ENCODE measurements at places on chromosomes 2 and 18.

DNA sequence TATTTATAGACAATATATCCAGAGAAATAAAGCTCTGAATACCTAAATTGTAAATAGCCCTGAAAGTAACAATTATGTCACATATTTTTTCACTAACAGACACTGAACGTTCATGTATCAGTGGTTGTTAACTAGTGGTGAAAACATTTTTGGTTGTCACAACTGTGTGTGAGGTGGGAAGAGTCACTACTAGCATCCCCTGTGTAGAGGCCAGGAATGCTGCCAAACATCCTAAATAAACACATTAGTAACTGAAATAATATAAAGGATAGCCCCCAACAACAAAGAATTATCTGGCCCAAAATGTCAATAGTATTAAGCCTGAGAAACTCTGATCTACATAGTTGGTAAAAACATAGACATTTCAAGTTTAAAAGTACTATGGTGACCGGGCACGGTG, 64.5 kb downstream of the ROCK1 start:
- no peak for DNase-seq

DNA sequence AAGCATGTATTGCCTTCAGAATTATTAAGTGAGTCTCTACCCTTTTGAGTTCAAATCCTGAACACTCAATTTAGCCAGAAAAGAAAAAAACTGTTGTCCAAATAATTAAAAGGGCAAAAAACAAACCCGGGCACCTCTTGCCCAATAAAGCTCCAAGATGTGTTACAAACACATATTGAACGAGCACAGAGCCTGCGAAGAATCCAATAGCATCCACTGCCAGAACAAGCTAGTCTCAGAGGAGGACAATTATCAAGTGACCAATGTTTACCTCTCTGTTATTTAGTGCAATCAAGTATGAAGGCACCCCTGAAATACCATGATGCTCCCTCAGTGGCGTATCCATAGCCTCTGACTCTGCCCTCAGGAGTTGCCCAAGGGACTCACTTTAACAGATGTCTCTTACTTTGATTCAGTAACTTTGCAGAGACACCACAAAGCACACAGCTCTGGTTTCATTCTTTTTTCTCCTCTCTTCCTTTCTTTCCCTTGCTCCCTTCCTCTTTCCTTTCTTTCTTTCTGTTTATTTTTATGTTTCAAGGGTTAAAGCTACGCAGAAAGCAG, 93.5 kb upstream of the SPATS2L start:
- no peak for DNase-seq

GRCh38 chr2:181052523-181052891, 72.1 kb downstream of the UBE2E3 start:
- DNase-seq: no peak

DNA sequence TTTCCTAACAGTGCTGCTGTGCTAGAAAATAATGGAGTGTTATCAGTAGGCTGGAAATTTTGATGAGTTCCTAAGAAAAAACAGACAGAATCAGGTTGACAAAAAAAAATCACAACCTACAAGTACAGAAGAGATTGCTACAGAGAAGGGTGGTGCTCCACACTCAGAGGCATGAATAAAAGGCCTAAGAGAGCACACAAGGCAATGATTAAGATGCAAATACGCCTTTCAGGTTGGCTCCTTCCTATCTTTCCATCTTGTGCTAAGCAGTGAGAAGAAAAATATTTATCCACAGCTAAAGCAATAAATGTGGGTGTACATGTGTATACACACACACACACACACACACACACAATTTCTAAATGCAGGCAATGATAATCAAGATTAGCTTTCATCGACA, 130.6 kb upstream of the UBE2E3 start:
- DNase-seq: no peak

- DNase-seq: no peak
Measured at GRCh38 chr2:25029183-25029554, 12.7 kb upstream of the EFR3B start.

GRCh38 chr2:168200930-168201583, 46.3 kb downstream of the STK39 start:
- no peak for DNase-seq

Measured in CD8-positive, alpha-beta T cell (primary cell).